ENCODE measurements at places on chromosomes 12 and 14. TPM values are rescaled to one million over a fixed set of nuclear protein-coding genes. Genes with fewer than 3 reads are reported as not detected.
A peak's percentile ranks its signal among the peaks of the same experiment; 100 is the strongest.

DNA sequence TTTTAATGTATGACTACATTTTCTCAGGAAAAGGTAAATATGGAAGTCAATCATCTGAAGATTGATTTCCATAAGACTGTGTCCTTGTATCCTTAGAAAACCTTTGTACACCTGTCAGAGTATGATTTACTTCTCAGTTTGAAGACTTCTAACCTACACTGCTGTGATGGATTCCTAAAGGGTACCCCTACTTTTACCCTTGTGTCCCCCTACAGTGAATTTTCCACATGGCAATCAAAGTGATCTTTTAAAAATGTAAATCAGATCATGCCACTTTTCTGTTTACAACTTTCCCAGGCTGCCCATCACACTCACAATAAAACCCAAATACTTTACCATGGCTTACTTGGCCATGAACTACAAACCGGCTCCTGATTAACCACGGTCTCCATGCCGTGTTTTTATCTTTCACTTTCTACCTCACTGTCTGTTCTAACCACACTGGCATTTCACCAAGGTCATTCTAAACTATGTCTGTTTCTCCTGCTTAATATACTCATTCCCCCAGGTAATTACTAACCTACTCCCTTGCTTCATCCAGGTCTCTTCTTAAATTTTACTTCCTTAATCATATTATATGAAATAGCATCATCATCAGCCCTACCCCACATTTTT, 8.1 kb downstream of the DNAI7 start:
- H3K27ac ChIP-seq: peak overlapping the region; percentile 7
- no peak for DNase-seq
- no peaks in the 10 kb centered on the region for H3K36me3 ChIP-seq
- H3K27me3 ChIP-seq: no peaks in the 10 kb centered on the region
- no peaks in the 10 kb centered on the region for H3K4me1 ChIP-seq

GRCh38 chr14:100132903-100133510, 26.4 kb downstream of the DEGS2 start:
- no peak overlapping the region for H3K27ac ChIP-seq
- DNase-seq: no peak
- no peaks in the 10 kb centered on the region for H3K27me3 ChIP-seq
- no peak overlapping the region for H3K4me3 ChIP-seq
- peaks cover 99% of the 10 kb centered on the region for H3K36me3 ChIP-seq

DNA sequence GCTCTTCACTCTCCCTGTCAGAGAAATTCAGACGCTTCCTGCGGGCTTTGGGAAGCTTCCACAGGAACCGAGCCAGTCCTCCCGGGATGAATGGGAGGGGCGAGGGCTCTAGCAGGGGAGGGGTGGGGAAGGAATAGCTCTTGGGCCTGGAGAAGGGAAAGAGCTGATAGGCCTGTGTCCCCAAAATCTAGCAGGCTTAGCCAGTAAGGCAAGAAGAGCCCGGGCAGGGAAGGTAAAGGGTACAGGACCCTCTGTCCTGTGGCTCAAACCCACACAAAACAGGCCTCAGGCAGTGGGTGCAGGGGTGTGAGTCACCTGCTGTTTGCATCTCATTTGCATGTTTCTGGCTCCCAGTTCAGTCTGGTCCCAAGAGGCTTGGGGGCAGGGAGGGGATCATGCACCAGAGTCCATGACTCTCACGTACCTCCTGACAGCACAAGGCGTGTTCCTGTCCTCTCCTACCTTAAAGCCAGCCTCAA, 8.7 kb upstream of the SMUG1 start:
- peaks cover 8% of the 10 kb centered on the region for H3K4me1 ChIP-seq
- peaks cover 74% of the 10 kb centered on the region for H3K27me3 ChIP-seq
- DNase-seq: no peak
- no peaks in the 10 kb centered on the region for H3K36me3 ChIP-seq
- no peak overlapping the region for H3K4me3 ChIP-seq
- no peak overlapping the region for H3K27ac ChIP-seq

Gene SPTB
- total RNA-seq: 0.03 TPM

Gene MYF5
- not detected for total RNA-seq

DNA sequence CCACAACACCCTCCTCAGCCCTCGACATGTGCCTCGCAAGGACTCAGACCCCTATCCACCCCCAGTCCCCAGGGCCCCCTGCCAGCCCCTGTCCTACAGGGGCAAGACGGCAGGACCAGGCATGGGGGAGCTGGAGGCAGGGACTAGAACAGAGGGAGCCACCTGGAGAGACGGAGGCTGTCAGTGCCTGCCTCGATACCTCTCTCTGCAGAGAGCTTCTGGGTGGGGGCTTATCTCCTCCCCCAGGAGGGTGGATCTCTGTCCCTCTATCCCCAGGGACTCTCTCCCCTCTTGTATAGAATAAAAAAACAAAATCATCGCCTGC, 2.0 kb upstream of the CPNE6 start:
- no peaks in the 10 kb centered on the region for H3K4me1 ChIP-seq
- H3K36me3 ChIP-seq: no peaks in the 10 kb centered on the region
- no peak for DNase-seq
- no peak overlapping the region for H3K27ac ChIP-seq
- no peaks in the 10 kb centered on the region for H3K27me3 ChIP-seq
- no peak overlapping the region for H3K4me3 ChIP-seq

DNA sequence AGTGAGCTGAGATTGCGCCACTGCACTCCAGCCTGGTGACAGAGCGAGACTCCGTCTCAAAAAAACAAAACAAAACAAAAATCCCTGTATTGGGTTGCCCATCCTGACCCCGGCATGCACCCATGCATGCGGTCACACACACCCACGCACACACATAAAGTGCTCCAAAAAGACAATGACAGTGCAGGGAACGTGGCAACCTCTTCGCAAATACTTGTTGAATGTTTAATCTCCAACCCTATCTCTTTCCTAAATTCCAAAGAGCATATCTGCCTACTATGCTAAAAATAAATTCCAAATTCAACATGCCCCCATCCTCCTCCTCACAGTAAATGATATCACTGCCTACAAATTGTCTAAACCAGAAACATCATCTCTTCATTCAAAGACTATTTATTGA, 13.5 kb downstream of the SLC7A7 start:
- H3K4me1 ChIP-seq: no peaks in the 10 kb centered on the region
- H3K27me3 ChIP-seq: no peaks in the 10 kb centered on the region
- H3K27ac ChIP-seq: no peak overlapping the region
- DNase-seq: no peak
- no peak overlapping the region for H3K4me3 ChIP-seq

All from CD4-positive, alpha-beta T cell (primary cell).